HT1080 (cell line): ENCODE measurements at places on chromosomes 5 and 9. TPM values are rescaled to one million over a fixed set of nuclear protein-coding genes. Genes with fewer than 3 reads are reported as not detected.

DNA sequence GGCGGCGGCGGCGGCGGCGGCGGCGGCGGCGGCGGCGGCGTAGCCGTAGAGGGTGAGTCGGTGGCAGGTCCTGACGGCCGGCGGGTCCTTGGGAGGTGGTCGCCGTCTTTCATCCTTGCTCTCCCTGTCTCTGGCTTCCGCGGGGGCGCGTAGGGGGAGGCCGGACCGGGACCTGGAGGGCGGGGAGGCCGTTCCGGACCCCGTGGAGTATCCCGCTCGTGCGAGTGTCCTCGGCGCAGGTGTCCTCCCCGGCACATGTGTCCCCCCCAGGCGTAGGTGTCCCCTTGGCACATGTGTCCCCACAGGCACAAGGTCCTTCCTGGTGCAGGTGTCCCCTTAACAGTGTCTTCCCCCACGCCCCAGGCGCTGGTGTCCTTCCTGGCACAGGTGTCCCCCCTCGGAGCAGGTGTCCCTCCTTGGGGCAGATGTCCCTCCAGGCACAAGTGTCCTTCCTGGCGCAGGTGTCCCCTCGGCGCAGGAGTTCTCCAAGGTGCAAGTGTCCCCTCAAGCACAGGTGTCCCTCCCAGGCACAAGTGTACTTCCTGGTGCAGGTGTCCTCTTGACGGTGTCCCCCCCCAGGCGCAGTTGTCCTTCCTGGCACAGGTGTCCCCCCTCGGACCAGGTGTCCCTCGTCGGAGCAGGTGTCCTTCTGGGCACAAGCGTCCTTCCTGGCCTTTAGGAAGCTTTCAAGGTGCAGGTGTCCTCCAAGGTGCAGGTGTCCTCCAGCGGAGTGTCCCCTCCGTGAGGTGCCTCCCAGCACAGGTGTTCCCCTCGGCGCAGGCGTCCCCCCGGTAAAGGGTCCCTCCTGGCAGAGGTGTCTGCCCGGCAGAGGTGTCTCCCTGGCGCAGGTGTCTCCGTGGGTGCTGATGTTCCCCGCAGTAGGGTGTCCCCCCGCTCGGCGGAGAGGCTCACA is 519 bp downstream of the EXOC3 start:
- DNase-seq = no peak

GRCh38 chr5:111742177-111742994 is 14.6 kb downstream of the NREP start:
- DNase-seq = no peak

Gene LTC4S
- 1.2 TPM in 1 of 2 replicates, not detected in the other for total RNA-seq

DNA sequence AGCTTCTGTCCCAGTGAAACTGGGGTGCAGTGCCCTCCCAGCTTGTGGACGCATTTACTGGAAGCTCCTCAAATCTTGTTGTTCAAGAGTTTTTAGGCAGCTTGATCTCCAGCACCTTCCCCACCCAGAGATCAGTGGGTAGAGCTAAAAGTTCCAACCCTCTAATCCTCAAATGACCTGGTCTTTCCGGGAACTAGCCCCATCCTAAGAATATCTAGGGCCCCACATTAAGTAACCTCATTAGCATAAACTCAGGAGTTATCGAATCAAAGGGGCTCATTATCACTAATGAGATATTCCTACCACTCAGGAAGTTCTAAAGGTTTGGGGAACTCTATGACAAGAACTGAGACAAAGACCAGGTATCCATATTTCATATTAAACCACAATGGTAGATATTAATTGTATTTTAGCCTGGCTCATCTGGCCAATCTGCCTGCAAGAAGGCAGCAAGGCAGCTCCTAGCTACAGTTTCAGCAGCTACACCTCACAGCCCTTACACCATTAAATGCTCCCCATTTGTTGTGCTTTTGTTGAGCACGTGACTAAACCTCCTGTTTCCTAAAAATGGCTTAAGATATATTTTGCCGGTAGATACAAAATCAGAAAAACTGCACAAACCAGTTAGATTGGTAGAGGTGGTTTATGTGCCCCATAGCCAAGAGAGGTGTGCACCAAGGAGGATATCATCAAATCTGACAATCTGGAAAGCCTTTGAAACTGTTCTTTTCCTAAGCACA is 24.6 kb upstream of the SLC22A5 start:
- DNase-seq = no peak

DNA sequence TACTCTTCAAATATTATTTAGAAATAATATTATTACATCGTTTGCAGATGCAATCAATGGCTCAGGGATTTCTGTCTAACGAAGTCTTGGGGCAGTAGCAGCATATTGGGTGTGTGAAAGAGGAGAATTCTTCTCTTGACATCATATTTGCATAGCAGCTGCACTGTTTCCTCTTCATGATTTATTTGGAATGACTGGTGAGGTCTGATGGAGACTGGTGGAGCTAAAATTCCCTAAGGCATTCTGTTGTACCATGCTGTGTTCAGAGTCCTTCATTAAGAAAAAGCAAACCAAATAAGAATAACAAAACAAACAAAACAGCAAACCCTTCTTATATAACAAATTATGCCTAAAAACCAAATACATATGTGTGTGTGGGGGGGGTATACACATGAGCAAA is 177.6 kb downstream of the DIRAS2 start:
- DNase-seq = no peak
